ENCODE measurements at places on chromosomes 5 and 9.

DNA sequence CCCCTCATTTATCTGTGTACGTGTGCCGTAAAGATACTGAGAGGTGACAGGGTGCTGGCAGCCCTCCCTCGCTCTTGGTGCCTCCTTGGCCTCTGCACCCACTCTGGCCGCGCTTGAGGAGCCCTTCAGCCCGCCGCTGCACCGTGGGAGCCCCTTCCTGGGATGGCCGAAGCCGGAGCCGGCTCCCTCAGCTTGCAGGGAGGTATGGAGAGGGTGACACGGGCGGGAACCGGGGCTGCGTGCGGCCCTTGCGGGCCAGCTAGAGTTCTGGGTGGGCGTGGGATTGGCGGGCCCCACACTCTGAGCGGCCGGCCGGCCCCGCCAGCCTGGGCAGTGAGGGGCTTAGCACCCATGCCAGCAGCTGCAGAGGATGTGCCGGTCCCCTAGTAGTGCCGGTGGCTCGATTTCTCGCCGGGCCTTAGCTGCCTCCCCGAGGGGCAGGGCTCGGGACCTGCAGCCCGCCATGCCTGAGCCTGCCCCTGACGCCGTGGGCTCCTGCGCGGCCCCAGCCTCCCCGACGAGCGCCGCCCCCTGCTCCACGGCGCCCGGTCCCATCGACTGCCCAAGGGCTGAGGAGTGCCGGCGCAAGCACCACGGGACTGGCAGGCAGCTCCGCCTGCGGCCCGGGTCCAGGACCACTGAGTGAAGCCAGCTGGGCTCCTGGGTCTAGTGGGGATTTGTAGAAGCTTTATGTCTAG is 21.6 kb downstream of the NKX2-5 start:
- no peak for DNase-seq

GRCh38 chr9:113427629-113428028 is 17.1 kb downstream of the C9orf43 start:
- no peak for DNase-seq

- DNase-seq: no peak
Measured at GRCh38 chr5:79318935-79319614, 83.1 kb downstream of the JMY start.

- no peak for DNase-seq
Measured at GRCh38 chr9:112755016-112755427, 4.5 kb downstream of the SNX30 start.

GRCh38 chr5:143698574-143698973 is 113.4 kb upstream of the HMHB1 start:
- peak; percentile 51 for DNase-seq

GRCh38 chr5:15799014-15799413 is 299.0 kb downstream of the FBXL7 start:
- DNase-seq: no peak

DNA sequence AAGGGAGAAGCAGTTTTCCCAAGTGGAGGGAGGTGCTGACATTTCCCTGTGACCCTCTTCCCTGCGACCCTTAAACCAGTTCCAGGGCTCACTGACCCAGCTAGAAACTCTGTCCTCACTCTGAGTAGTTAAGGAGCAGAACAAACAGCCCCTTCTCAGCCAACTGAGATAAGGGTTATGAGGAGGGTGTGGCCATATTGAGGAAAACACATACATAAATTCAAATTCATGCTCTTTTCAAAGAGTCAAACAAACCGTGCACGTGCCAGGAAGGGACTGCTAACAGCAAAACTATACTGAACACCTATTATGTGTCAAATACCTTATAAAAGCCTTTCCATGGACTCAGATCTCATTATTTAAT is 4.9 kb upstream of the AKNA start:
- no peak for DNase-seq

GRCh38 chr5:55621229-55621628 is 86.5 kb upstream of the PLPP1 start:
- DNase-seq: no peak

- no peak for DNase-seq
Measured at GRCh38 chr9:131651599-131651998, 88.3 kb downstream of the RAPGEF1 start.

DNA sequence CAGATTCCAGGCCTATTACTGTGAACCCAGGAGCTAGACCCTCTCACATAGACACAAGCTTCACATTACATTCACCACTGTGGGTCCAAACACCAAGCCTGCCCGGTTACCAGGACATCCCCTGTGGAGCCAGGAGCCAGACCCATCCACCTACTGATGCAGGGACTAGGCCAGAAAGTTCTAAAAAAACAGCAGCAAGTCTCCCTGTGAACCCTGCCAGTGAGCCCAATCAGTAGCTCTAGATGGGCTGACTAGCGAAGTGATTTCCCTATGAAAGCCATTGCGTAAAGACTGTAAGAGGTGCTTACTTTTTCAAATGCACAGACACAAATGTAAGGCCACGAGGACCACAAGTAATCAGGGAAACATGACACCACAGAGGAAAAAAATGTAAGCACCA is 352.3 kb downstream of the TMEM161B start:
- DNase-seq: no peak

DNA sequence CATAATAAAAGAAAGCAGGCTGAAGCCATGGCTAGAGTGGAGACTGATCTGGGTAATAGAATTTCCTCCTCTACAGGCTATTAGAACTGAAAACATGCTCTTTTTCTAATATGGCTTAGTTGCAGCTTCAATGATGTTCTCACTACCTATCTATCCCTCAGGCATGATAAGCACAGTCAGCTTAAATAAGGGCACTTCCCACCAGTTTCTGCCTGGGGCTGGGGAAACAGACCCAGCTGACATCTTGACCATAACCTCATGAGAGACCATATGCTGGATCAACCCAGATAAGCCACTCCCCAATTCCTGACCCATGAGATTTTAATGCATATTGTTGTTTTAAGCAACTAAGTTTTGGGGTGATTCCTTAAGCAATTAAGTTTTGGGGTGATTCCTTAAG is 81.2 kb downstream of the ZNF366 start:
- DNase-seq: no peak

DNA sequence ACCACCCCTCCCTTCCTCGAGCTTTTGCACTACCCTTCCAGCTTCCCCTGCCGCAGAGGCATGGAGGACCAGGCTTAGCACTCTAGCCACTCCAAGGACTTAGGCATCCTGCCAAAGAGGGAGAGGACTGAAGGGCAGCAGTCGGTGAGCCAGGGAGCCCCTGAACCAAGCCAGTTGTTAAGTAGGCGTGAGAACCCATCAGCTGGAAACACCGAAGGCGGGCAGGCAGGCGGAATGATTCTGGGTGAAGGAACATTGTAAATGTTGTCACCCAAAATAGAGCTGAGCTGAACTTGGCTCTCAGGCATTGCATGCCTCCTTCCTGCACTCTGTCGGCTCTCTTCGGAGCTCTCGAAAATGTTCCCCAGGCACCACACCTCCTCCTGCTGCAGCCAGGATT is 42.8 kb downstream of the NRG2 start:
- no peak for DNase-seq

DNA sequence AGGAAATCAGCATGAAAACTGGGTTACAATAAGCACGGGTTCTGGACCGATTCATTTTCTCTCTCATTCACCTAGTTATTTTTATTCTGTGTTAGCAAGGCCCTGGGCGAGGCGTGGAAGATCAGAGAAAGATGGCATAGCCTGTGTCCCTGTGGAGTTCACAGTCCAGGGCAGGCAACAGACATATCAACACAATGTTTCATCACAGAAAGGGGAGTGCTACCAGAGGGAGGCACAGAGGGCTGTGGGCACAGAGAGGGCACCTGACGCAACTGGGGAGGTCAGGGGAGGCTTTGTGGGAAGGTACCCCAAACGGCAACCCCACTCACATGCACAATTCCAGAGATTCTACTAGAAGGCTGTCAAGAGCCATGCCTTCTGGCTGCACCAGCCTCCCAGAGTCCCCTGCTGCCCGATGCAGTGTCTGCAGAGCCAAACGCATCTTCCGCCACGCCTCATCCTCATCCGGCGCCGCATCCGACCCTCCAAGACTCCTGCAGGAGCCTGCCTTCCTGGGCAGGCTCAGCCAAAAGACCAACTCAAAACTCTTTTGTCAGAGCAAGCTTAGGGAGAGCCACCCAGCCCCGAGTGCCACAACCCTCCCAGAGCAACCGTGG is 1.4 kb downstream of the FAM193B start:
- DNase-seq: no peak

- no peak for DNase-seq
Measured at GRCh38 chr9:130946766-130947617, 7.9 kb upstream of the FIBCD1 start.

GRCh38 chr5:10536511-10536910 is 27.4 kb upstream of the ANKRD33B start:
- DNase-seq: no peak

GRCh38 chr9:95022657-95023056 is 294.9 kb downstream of the FANCC start:
- DNase-seq: no peak

GRCh38 chr9:96130970-96131369 is 171.0 kb downstream of the HSD17B3 start:
- DNase-seq: no peak

- DNase-seq: no peak
Measured at GRCh38 chr9:13648068-13648467, 368.6 kb upstream of the MPDZ start.

GRCh38 chr9:26727471-26727870 is 165.1 kb downstream of the CAAP1 start:
- no peak for DNase-seq

DNA sequence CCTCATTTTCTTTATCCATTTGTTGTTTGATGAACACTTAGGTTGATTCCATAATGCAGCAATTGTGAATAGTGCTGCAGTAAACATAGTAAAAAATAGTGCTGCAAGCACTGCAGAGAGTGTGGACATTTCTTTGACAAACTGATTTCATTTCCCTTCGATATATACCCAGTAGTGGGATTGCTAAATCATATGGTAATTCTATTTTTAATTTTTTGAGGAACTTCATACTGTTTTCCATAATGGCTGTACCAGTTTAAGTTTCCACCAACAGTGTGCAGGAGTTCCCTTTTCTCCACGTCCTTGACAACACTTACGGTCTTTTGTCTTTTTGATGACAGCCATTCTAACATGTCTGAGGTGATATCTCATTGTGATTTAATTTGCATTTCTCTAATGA is 138.2 kb upstream of the PLPPR1 start:
- no peak for DNase-seq

- DNase-seq: no peak
Measured at GRCh38 chr9:88319936-88320747, 68.1 kb upstream of the SPIN1 start.

GRCh38 chr9:14686168-14686567 is 7.1 kb downstream of the ZDHHC21 start:
- no peak for DNase-seq

- no peak for DNase-seq
Measured at GRCh38 chr5:170565072-170565471, 61.3 kb downstream of the KCNIP1 start.

GRCh38 chr5:171223927-171224326 is 85.1 kb upstream of the TLX3 start:
- no peak for DNase-seq

DNA sequence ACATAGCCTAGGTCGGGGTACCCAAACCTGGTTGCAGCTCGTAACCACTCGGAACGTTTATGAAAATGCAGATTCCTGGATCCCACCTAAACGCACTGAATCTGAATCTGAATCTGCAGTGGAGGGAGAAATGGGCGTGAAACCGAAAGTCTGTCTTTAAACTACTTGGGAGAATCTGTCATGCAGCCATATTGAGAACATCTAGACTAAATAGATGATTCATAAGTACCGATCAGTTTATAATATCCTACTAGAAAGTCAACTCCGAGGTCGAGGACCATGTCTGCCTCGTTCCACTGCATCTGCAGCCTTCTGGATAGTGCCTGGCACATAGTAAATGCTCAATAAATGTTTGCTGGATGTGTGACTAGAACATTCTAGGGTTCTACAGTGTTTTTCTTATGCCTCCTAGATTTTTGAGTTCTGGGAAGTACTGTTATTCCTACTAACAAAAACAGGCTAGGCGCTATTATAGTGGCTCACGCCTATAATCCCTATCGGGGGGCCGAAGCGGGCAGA is 632 bp downstream of the COQ4 start:
- DNase-seq: no peak

GRCh38 chr5:125026867-125027731 is 280.7 kb upstream of the ZNF608 start:
- no peak for DNase-seq

DNA sequence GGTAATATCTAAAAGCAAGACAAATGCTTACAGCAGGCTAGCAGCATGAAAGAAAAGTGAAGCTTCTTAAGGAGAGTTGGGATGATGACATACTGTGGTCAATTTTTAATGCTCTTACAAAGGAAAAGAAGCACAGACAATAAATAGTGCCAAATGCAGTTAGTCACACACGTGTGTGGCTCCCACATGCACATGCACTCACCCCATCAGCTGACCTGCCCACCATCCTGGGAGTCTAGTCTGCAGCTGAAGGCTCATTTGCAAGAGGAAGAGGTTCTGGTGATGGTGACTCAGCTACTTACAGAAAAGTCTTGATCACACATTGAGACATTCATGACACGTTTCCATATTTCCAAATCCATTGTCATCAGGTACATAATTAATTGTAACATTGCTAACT is 129.3 kb downstream of the MRPL36 start:
- peak; percentile 34 for DNase-seq

GRCh38 chr5:56817263-56818014 is 2.1 kb downstream of the MAP3K1 start:
- DNase-seq: no peak

GRCh38 chr5:5062525-5063302 is 77.4 kb upstream of the ADAMTS16 start:
- DNase-seq: no peak

GRCh38 chr5:143011585-143011984 is 241.4 kb downstream of the ARHGAP26 start:
- peak; percentile 45 for DNase-seq

DNA sequence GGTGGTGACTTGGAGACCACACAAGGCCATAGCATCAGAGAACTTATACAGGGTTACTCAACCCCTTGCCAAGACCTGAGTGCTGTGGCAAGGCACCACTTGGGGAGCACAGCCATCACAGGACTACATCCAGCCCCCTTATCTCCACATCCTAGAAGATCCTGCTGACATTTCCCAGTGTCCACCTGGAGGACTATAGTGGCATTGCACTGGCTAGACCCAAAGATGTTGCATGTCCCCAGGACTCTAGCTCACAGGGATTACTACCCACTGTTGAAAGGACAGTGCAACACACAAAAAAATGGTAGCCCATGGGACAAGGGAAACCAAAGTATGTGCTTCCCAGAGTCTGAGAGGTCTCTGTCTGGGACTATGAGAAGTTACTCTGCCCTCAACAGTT is 411.1 kb upstream of the NUDT12 start:
- no peak for DNase-seq
